ENCODE measurements at places on chromosomes 7 and 10.

DNA sequence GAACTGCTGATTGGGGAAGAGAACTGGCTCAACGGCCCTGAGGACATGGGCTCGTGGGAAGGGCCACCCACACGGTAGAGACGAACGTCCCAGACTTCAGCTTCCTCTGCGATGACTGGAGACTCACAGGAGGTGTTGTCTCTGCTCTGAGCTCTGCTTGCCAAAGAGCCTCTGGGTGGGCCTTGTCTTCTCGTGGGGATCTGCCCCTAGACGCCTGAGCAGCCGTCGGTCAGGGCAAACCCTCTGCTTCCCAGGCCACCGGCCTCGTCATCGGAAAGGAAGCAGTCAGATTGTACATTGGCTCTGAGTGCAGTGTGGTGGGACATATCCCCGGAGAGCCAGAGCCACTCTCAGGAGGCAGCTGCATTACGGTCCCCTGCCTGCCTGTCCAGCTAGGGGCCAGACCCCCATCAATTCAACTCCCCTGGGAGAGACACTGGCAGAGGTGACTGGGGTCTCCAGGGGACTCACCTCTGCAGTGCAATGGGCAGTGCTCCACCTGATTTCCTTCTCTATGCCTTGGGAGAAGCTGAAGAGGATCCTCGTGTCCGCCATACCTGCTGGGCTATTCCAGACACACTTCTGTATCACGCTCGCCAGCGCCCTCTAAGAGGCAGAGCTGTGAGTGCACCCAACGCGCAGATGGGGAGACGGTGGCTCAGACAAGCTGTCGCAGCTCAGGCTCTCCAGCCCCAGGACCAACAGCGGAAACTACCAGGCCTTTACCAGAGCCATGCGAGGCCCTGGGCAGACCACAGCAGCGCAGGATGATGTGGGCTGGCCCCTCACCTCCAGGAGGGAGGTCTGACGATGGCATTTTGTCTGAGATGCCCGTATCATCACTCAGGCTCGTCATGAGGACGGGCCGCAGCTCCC lies 227.4 kb downstream of the TCERG1L start:
- peak; percentile 55 for DNase-seq

- DNase-seq, result no peak
Measured at GRCh38 chr7:5476001-5476400, 52.4 kb upstream of the TNRC18 start.

DNA sequence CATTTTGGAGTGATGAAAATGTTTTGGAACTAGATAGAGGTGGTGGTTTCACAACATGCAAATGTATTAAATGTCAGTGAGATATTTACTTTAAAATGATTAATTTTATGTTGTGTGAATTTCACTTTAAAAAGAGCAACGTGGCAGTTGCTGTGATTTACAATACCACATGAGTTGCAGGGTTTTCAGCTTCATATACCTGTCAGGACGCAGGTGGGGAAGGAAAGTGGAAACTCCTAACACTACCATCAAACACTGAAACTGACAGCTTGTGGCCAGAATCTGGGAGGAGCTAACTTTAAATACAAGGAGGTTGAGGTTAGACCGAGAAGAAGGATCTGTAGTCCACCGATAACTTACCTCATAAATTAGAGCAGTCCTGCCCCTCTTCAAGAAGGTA lies 168.9 kb upstream of the TMEM72 start:
- no peak for DNase-seq

DNA sequence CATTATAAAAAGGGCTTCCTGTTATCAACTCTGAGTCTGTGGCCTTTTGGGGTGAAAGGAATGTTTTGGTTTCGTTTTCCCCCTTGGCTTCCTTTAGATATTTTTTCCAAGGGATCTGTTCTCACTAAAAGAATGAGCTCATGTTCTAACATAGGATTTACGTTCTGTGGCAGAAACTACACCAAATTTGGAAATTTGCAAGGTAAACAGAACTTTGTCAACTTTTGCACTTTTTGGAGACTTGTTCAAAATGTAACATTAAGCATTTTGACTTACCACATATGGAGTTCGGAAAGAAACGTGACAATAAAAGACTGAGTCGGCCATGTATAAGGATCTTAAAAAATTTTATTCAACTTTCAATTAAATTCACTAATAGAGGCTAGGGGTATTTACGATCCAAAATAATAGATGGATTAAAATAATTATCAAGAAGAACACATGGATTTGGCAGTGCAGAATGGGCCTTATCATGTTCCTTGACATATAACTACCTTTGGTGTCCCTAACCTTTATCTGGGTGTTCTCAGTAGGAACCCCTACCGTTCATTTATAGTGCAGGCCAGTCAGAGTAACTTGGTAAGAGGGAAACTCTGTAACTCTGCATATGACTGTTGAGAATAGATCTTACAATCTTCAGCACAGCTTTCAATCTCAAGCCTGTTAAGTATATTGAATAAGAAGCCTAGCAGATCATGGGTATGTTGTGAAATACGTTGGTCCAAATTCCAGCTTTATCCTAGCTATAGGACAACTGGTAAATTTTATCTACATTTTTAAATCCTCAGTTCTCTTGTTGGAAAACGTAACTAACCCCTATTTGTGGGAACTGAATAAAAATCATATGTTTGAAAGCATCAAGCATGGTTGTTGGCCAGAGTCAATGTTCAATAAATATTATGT lies 11.8 kb downstream of the CPED1 start:
- no peak for DNase-seq

DNA sequence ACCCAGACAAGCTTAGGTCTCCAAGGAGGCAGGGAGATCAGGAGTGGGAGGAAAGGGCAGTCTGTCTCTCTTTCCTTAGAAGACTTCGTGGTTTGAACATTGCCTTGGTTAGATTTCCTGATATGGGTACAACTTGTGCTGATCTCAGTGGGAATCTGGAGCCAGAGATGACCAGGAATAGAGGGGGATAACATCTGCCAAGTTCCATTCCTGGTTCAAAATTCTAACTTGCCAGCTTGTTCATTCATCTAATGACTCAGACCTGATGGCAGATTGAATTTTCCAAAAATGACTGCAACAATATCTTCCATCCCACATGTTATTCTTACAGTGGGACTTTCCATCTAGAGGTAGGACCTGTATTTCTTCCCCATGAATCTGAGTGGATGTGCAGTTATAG lies 394.3 kb upstream of the PODXL start:
- no peak for DNase-seq

GRCh38 chr7:67912437-67912836 lies 915.8 kb downstream of the TYW1 start:
- no peak for DNase-seq

DNA sequence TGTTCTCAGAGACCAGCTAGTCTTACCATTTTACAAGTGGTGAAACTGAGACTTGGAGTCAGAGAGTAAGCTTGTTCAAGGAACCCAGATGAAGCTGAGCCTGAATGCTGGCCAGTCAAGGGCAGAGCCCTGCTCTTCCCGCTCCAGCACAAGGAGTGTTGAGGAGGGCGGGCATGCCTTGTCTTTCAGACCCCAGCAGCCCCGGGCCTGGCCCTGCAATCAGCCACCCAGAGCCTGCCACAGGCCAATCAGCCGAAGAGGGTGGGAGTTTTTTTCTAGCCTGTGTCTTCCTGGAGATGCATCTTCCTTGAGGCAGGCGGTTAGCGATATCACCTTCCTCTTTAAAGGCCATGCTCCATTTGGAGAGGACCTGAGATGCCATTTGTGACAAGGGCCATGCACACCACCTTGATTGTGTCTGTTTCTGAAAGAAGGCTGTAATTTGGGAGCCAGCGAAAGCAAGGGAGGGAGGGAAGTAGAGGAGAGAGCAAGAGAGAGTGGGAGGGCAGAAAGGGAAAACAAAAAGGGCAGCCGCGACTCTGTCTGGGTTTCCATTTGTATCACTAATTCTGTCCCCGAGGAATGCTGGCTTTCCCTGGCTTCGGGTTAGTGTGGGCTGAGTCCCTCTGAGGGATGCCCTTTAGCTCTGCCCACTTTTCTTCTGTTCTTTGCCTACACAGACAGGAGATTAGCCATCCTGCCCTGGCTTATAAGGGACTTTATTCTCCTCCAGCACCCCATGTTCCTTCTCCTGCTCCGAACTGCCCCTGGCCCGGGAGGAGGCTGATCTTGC lies 8.0 kb downstream of the CDH23 start:
- DNase-seq, result no peak

- peak; percentile 85 for DNase-seq
Measured at GRCh38 chr7:6398943-6399342, 48.8 kb downstream of the DAGLB start.

DNA sequence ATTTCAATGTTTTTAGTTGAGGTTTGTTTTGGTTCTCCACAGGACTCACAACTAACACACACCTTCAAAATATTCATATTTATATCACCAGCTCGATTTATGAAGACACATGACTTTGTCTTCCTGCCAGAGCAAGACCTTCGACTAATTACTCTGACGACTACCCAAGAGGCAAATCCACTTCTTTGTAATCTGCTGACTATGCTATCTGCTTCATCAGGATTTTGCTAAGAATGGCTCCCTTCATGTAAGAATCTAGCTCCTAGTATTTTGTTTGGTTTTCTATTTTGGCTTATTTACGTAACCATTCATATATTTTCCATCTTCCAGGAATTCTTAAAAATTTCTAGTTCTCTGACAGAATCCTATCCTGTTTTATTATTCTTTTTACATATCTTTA lies 93.0 kb downstream of the BRAF start:
- no peak for DNase-seq

GRCh38 chr7:873367-874002 lies 2.9 kb upstream of the GET4 start:
- DNase-seq, result peak; percentile 87

- DNase-seq, result no peak
Measured at GRCh38 chr10:34756584-34756983, 58.5 kb downstream of the PARD3 start.

GRCh38 chr10:122878799-122879338 lies 512 bp downstream of the FAM24B start:
- no peak for DNase-seq
